ENCODE measurements at places on chromosomes 12 and 14.

- DNase-seq = no peak
Observed at GRCh38 chr14:92887157-92887556, 35.8 kb upstream of the CHGA start.

- DNase-seq = no peak
Observed at GRCh38 chr12:108967869-108968540, 52.9 kb downstream of the SVOP start.

- DNase-seq = no peak
Observed at GRCh38 chr12:26280869-26281268, 85.5 kb downstream of the SSPN start.

GRCh38 chr14:69002069-69002468 lies 23.0 kb upstream of the ACTN1 start:
- DNase-seq = no peak

DNA sequence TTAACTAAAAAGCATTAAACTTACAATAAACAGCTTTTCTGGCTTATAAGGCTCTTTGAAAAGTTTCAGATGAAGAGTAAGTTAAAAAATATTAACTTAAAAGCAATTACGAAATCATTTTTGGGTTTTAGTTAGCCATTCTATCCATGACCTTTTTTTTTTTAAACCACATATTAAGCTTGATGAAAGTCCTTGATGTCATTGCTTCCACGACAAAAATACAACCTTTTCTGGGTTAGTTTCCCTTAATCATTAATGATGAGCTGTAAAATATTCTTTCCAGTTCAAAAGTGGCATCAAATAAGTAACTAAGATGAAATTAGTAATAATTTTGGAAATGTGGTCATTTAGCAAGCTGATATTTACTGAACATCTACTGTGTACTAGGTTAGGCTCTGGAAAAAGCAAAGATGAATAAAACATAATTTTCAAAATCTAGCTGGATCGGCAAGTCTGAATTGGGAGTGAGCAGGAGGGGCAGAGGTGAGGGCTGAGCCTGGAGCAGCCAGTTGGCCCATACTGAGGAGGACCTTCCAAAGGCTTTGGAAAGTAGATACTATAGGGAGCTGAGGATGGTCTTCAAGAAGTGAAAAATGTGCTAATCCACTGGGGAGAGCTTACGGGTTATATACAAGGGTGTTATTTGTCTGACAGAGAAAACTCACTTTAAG lies 345.2 kb downstream of the ZFP36L1 start:
- DNase-seq = no peak

DNA sequence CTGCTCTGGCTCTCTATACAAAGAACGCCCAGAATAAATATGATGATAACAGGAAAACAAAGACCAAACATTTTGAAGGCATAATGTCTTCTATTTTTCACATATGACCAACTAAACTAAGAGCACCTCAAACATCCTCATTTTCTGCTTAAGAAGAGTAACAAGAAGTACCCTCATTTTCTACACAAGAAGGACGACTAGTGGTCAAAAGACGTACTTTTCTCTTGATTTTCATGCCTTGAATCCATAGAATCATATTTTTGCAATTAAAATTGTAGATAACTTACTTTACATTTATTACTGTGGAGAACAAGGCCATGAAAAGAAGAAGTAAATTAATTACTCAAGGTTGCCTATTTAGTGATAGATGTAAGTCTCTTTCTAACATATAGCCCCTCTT lies 358.6 kb downstream of the DUSP6 start:
- DNase-seq = no peak

DNA sequence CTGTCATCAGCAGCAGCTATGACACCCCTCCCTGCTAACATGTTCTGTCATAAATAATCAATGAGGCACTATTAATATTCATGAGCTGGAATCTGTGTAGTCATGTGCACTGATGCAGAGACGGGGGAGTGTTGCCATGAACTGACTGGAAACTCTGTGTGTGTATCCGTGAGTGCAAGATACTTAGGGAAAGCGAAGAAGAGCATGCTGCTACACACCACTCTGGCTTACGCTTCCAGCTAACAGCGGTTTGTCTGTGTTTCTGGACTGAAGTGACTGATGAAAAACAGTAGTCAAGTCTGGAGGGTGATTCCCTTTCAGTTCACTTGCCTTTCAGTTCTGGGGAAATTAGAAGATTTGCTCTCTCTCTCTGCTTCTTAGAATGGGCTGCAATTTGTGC lies 249.4 kb downstream of the PDZRN4 start:
- no peak for DNase-seq

DNA sequence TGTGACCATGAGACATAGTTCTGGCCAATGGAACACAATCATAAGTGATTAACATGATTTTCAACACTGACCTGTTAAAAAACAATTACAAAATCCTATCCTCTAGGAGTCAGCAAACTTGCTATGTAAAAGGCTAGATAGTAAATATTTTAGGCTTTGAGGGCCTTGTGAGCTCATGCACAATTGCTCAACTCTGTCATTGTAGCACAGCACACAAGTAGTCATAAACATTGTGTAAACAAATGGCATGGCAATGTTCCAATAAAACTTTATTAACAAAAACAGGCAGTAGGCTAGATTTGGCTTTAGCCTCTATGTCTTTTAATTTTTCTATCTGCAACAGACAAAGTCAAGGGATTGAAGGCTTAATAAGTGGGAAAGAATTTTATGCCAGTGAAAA lies 350.7 kb downstream of the C12orf50 start:
- no peak for DNase-seq

GRCh38 chr14:104143521-104144452 lies 5.4 kb downstream of the KIF26A start:
- DNase-seq = no peak

- no peak for DNase-seq
Observed at GRCh38 chr12:19819231-19819630, 379.9 kb downstream of the AEBP2 start.

DNA sequence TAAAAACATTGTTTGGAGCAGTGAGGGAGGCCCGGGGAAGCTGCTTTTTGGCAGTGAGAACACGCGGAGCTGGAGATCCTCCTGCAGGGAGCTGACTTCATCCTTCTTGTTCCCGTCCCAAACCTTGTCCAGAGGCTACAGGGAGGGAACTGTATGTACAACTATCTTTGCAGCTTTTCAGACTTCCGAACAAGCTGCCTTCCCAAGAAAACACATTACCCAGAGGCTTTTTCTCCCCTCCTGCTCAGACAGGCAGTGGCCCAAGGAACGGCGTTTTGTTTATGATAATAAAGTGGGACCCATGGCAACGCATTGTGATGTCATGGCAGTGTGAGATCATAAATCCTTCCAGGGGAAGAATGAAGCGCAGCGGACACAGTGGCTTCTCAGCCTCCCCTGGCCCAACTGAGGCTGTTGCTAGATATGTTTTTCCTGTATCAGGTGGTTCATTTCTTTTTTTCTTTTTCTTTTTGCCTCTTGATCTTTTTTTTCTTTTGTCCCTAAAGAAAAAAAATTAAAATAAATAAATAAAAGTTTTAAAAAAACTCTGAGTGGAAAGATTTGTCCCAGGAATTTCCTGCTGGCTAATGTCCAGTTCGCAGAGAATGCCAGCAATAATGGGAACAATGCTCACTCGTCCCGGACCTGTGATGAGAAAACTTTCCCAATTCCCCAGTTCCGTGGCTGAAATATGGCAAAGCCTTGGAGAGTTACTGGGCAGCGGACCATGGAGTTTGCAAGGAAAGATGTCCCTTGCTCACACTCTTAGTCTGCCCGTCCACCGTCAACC lies 103.4 kb upstream of the MAP1LC3B2 start:
- DNase-seq = no peak

DNA sequence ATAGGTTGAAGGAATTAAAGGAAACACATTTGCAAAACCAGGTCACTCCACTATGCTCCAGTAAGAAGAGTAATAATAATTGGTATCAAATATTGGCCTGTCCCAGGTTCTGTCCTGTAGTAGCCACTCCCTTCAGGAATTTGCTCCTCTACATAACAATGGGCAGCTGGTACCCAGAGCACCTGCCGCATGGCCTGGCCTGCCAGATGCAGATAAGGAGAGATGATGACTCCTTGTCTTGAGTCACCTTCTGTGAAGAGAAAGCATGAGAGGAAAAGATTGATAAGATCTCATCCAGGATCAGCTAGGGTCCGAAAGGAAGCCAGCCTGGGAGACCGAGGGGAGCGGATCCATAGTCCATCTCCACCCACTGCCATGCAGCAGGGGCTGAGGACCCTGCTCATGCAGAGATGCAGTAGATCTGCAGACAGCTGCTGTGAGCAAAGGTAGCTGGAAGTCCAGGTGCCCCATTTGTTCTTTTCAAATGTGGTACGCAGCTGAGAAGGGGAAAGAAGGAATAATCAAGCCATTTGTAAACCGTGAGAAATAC lies 24.3 kb downstream of the VCPKMT start:
- DNase-seq = no peak

DNA sequence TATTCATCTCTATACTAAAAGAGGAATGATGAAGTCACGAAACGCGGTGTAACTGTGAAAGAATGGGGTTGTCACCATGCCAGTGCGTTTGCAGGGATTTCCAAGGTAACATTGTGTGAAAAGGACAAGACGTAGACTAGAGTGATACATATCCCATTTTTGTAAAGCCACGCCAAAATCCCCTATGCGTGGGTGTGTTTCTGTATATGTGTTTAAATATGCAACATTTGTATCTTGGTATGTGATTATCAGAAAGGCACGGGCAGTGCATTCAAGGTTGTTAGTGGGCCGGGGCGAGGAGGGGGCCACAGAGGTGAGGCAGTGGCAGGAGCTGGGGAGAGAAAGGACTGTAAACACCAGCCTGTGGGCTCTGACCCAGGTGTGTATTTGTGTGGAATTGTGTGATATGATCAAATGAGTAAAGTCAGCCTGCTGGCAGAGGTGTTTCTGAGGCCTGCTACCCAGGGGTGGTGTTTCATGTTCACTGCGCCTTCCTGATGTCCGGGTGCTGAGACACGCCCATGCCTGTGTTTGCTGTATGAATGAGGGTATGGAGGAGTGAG lies 137.8 kb downstream of the ADGRD1 start:
- no peak for DNase-seq

GRCh38 chr14:84874436-84874835 lies 655.5 kb upstream of the FLRT2 start:
- DNase-seq = no peak
